ENCODE measurements at places on chromosomes 4 and X. TPM values are rescaled to one million over a fixed set of nuclear protein-coding genes. Genes with fewer than 3 reads are reported as not detected.
A peak's percentile ranks its signal among the peaks of the same experiment; 100 is the strongest.

The CCDC149 gene
- 4.1 TPM for total RNA-seq

The SYTL4 gene
- total RNA-seq, result 1.3 TPM

The CENPVL2 gene
- total RNA-seq, result not detected

- DNase-seq, result peak; percentile 34
These were observed 35.8 kb upstream of the PRDM8 start for GRCh38 chr4:80161413-80162058.

DNA sequence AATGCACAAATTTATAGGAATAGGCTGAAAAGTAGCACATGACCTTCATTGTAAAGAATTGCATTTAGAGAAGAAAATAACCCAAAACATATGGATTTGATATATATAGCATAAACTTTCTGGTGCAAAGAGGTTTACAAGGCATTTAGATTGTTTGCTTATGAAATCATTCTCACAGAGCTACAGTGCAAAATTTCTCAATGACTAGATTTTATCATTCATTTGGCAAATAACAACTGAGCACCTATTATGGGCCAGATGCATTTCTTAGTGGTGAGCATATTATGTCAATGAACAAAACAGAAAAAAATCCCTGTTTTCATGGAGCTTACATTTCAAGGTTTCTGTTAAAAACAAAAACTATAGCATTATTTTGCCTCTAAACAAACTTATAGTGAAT, 34.1 kb upstream of the TNIP3 start:
- no peak for DNase-seq

- peak; percentile 96 for DNase-seq
These were observed at the start of gene TAB3 for GRCh38 chrX:30889147-30890140. TSS of gene TAB3 (minus strand) at chrX:30889254. CDS start at chrX:30859588, 29,666 bp downstream.

DNA sequence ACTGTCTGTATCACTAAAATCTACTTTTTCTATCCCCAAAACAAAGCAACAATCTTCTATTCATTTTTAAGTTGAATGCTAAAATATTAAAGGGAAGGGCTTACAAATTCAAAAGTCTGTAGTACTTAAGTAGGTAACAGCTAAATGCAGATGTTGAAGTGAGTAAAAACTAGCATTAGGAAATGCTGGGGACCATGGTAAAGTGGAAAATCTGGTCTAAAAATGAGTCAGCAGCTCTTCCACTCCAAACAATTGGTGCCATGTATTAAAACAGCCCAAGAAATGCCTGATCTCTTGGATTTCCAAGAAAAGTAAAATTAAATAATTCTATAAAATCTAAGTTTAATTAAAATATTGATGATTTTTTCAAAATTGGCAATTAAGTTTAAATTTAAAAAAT, 73.3 kb upstream of the PPP3CA start:
- DNase-seq, result peak; percentile 42

Data from RPMI7951 (cell line).